Iris pigment epithelial cell (primary cell): ENCODE measurements at places on chromosomes 6 and 20.
A peak's percentile ranks its signal among the peaks of the same experiment; 100 is the strongest.

DNA sequence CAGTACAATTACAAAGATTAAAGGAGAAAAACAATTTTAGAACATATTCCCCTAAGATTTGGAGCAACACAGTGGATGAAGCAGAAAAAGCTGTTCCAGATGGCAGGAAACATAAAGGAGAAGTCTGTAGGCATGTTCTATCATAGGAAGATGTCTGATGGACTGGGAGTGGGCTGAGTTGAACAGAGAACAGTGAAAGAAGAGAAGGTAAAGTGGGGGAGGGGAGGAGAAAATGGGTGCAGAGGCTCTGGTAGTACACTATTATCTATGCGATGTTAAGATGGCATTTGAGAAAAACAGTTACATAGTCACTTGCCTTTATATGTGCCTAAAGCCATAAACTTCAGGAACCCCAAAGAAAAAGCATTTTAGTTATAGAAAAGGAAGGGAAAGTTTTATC is 4.2 kb upstream of the PHIP start:
- no peak for DNase-seq

DNA sequence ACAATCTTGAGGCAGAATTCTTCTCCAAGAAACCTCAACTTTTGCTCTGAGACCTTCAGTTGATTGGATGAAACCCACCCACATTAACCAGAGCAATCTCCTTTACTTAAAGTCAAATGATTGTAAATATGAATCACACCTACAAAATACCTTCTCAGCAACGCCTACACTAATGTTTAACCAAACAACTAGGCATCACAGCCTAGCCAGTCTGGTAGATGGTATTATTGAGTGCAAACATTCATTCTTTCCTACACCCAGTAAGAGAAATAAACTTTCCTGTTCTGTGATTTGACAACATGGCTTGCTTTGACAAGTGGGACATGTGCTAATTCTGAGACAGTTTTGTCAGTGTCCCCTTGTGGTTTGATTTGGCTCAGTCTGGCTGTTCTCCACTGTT is 252.2 kb downstream of the HACE1 start:
- no peak for DNase-seq

DNA sequence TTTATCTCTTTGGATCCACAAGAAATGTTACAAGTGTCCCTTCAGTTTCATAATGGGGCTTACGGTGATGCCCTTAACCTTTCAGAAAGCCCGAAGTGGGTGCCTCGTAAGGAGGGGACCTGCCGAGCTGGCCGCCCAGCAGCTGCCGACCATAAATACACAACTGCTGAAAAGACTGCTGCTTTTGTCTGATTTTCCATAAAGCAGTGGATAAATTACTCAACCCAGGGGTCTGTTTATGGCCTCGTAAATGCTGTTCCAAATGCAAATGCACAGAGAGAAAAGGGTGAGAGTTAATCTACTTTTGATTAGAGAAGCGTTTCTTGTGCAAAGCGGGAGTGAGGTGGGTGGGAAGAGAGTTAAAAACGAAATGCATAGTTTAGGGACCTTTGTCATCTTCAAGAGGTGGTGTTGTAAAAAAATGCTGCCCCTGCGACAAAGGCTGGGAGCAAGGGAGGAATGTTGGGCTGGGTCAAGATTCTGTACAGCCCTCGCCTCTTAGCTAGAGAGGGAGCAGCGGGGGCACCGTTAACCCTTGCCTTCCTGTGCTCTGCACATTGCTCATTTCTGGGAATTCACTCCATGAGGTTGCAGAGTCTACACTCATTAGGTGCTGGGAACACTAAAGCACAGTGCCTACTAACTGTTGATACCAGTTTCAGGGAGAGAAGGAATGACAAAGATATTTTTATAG is 112.0 kb upstream of the MTHFD1L start:
- no peak for DNase-seq

DNA sequence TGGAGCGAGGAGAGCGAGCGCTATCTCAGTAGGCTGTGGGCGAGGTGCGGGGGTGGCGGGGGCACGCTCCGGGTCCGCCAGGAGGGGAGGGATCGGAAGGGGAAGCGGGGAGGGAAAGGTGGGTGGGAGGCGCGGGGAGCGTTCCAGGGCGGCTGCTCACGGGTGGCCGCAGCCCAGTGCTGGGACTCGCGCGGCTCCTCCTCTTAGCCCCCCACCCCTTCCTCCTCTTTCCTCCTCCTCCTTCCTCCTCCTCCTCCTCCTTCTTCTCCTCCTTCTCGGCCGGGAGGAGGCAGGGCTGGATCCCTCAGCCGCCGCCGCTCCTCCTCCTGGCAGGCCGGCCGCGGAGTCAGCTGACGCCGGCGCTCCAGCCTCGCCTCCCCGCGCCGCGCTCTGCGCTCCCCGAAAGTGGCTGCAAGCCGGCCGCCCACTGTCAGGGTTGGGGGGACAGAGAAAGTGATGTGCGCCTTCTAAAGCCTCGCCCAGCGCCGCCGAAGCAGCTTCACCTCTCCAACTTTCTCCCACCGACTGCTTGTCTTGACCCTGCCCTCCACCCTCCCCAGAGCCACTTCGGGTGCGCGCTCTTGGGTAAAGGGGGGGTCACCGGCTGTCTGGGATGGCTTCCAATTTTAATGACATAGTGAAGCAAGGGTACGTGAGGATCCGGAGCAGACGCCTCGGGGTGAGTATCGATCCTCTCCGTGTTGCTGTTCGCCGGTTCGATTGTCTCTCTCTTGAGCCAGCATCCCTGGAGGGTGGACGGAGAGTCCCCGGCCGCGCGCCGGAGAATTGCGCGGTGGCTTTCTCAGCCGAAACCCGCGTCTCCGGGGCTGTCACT is at the start of gene DOK5:
TSS of gene DOK5 (plus strand) at position 260 of the 835 bp plus-strand sequence. CDS start at position 614, 354 bp downstream.
- peak; percentile 9 for DNase-seq

GRCh38 chr6:113187661-113188060 is 669.5 kb upstream of the MARCKS start:
- DNase-seq: no peak

GRCh38 chr6:156848123-156848522 is 70.9 kb downstream of the ARID1B start:
- no peak for DNase-seq

DNA sequence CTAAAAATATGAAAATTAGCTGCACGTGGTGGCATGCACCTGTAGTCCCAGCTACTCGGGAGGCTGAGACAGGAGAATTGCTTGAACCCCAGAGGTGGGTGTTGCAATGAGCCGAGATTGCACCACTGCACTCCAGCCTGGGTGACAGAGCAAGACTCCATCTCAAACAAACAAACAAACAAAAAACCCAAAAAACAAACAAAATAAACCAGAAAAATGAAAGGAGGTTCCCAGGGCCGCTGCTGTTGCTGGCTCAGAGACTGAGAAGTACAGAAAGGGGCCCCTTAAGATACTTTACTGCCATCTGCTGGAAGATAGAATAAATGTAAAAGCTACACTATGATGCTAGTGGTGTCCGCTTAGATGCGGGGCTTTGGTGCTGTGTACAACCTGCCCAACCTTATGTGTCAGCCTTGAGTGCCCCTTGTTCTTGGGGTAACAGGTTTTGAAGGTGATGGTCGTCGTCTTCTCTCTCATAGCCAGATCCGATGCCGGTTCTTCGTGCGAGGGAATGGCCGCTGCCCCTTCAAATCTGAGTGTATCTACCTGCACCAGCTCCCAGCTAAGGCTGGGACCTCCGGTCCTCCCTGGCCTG is 2.8 kb upstream of the FANCE start:
- peak; percentile 64 for DNase-seq

GRCh38 chr20:53623454-53624211 is 30.0 kb upstream of the ZNF217 start:
- peak; percentile 85 for DNase-seq

DNA sequence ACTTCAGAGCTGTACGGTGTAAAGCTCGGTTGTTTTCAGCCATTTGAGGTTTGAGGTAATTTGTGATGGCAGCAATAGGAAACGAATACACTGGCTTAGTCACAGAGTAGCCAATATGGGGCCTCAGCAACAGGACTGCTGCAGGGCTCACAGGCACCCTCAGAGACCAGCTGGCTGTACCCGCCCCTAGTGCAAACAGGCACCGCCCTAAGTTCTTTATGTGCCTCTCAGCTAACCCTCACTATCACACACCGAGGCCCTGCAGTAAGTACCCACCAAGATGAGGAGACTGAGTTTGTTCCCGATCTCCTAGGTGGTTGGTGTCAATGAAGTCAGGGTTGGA is 11.2 kb upstream of the SERPINB9 start:
- no peak for DNase-seq

DNA sequence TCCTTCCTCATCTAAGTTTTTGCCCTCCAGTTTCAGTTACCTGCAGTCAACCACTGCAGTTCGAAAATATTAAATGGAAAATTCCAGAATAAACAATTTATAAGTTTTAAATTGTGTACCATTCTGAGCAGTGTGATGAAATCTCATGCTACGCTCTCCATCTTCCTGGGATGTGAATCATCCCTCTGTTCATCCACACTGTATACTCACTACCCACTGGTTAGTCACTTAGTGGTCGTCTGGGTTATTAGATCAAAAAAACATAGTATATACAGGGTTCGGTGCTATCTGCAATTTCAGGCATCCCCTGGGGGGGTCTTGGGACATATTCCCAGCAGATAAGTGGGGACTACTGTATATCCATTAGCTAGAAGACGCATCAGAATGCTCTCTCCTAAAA is 151.9 kb upstream of the SLC22A16 start:
- DNase-seq: peak; percentile 90

DNA sequence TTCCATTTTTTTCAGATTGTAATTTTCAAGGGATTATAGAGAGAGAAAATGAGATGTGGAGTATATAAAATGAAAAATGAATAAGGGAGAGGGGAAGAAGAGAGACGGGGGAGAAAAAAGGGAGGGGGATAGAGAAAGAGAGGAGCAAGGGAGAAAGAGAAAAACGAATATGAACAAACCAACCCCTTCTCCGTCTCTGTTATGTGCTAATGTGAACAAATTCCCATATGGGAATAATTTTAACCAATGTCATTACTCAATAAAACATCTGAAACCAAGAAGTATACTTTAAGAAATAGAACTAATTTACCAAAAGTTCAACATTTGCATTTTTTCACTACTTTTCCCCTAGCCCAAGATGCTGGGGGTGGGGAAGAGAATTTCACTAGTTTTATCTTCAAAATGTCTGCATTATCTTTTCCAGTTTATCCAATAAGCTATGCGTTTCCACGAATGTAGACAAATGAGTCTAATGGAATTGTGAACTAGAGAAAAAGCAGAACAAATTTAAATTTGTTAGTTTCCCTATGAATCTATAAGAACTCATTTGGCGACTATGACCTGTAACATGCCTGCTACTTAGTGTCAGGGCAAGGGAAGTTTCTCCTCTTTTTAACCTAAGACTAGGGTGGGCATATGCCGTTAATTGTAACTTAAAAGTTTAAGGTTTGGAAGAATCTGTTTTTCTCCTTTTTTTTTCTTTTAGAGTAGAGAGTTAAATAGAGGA is 286.3 kb downstream of the BTBD9 start:
- no peak for DNase-seq

DNA sequence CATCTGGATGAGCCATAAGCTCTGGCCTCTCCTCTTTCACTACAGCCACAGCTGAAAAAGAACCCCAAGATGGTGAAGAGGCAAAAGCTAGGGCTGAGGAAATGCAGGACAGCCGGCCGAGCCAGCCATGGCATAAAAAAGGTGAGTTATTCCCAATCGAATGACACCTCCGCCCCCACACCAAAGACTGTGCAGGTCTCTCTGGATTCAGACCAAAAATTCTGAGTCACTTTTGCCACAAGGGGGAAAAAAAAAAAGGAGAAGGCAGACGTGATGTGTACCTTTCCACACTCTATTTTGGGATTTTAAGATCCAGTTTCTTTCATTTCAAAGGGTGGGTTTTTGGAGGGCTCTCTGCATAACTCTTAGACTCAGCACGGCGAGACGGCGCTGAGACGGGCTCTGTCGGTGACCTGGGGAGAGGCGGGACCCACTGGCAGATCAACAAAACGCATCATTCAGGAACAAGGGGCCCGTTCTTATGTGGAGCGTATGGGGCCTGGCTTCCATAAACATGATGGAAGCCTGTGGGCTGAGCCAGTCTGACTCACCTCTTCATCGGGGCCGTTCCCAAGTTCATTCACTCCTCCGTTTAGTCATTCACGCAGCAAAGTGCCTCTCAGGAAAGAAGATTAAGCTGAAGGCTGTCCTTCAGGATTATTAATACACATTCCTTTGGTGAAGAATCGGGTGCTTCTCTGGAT is 54.8 kb downstream of the NFATC2 start:
- DNase-seq: peak; percentile 93

DNA sequence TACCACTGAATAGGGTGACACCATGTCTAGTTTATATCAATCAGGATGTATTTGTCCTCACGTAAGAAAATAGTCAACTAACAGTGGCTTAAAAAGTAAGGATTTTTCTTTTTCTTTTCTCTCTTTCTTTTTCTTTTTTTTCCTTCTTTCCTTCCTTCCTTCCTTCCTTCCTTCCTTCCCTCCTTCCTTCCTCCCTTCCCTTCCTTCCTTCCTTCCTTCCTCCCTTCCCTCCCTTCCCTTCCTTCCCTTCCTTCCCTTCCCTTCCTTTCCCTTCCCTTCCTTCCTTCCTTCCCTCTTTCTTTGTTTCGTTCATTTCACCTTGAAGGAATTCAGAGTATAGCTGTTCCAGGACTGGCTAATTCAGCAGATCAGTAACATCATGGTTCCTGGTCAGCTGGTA is 83.2 kb downstream of the SOX4 start:
- DNase-seq: no peak

DNA sequence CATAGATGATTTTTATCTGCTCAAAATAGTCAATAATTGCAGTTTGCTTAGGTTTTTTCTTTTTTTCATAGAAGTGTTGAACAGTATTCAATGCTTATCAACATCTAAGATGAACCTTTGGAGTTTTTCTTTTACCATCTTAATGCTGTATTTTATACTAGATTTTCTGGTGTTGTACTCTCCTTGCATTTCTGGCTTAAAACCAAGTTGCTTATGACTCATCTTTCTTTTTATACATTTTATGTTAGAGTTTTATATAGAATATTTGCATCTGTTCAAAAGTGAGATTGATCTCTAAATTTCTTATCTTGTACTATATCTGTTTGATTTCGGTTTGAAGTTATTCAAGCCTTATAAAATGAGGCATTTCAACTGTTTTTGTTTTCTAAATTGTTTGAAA is 232.5 kb downstream of the RFPL4B start:
- DNase-seq: peak; percentile 36
